ENCODE measurements at places on chromosomes 5 and 9.
A peak's percentile ranks its signal among the peaks of the same experiment; 100 is the strongest.

GRCh38 chr9:3528451-3528850 lies 2.6 kb upstream of the RFX3 start:
- no peak for DNase-seq

DNA sequence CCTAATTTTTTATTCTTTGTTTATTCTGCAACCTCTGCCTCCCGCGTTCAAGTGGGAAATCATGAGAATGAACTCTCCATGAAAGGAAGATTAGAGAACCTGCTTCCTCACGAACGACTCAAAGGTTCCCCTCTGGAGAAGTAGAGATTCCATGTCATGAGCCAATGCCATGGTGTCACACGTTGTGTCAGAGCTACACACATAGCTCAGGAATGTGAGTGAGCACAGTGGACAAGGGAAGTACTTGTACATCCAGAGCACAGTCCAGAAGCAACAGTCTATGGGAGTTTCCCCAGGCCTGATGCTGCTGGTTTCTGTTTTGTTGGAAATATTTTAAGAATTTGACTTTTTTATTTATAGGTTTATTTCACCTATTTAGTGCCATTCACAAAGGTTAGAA lies 26.8 kb upstream of the PPP2CA start:
- peak; percentile 71 for DNase-seq

DNA sequence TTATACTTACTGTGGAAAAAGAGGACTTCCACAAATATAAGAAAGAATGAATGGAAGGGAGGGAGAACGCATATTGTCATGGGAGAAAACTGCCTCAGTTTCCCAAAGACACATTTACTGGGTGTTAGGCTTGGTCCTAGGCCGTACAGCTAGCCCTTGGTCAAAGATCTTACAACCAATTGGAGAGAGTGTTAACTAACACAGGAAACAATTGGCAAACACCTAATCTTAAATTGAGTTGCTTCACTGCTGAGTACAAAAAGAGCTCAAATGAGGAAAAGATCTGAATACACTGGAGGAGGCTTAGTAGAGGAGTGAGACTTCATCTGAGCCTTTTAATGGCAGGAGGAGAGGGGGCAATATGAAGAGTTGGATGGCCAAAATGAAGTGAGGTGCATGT lies 161.7 kb downstream of the GLIS3 start:
- peak; percentile 41 for DNase-seq

- no peak for DNase-seq
These were observed 478.1 kb upstream of the WWC1 start for GRCh38 chr5:167813389-167813788.

DNA sequence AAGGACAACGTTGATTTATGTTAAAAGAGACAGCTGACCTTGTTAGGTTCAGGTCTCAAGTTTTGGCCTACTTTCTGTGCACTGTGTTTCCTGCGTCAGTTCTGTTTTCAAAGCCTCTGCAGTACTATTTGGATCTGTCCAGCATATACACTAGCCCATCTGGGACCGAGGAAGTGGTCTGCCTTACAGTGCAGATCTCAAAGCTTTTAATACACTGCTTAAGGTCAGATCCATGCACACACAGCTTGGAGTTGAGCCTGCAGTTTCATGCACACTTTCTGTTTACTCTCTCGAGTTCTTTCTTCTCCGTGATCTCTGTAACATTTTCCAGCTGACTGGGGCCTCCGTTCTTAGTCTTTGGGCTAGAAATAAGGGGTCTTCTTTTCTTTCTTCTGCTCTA lies 24.1 kb downstream of the CARTPT start:
- DNase-seq, result no peak

DNA sequence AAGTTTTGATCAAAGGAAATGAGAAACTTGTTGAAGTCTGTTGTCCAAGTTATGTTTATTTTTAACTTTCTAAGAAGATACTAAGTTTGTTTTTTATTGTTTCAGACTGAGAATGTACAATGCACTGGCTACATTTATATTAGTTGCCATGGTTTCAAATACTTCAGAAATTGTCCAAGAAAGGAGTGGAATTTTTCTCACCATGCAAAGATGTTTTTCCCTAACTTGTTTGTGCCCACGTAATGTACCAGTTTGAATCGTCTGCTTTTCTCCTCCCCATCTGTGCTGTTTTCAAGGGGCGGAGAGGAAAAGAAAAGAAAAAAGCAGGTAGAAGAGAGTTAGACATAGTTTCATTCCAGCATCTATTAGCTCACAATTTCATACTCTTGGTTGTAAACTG lies 407.0 kb downstream of the KCTD16 start:
- DNase-seq, result no peak

GRCh38 chr5:172364773-172365172 lies 81.2 kb upstream of the UBTD2 start:
- DNase-seq, result no peak

DNA sequence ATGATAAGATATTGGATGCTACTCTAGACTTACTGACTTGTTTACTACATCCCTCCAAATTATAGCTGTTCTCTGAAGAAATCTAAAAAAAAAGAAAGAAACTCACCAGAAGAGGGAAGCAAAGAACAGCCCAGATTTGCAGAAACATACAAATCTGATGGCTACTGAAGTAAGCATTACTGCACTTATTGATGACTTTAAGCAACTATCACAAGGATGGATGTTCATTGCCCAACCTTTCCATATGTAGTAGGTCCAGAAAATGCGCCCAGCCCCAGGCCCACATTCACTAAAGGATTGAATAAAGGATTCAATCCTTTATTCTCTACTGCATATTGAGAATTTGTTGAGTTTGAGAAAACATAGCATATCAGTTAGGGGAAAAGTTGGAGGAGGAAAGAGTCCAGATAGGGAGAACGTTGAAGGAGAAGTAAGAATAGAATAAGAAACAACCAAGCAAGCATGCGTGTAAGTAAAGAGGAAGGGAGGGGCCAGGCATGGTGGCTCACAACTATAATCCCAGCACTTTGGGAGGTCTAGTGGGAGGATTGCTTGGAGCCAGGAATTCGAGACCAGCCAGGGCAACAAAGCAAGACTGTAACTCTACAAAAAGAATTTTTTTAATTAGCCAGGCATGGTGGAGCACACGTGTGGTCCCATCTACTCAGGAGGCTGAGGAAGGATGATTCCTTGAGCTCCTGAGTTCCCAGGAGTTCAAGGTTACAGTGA lies 33.8 kb upstream of the DTWD2 start:
- DNase-seq, result peak; percentile 48

- no peak for DNase-seq
These were observed 194.5 kb downstream of the ARL15 start for GRCh38 chr5:54115735-54116403.

DNA sequence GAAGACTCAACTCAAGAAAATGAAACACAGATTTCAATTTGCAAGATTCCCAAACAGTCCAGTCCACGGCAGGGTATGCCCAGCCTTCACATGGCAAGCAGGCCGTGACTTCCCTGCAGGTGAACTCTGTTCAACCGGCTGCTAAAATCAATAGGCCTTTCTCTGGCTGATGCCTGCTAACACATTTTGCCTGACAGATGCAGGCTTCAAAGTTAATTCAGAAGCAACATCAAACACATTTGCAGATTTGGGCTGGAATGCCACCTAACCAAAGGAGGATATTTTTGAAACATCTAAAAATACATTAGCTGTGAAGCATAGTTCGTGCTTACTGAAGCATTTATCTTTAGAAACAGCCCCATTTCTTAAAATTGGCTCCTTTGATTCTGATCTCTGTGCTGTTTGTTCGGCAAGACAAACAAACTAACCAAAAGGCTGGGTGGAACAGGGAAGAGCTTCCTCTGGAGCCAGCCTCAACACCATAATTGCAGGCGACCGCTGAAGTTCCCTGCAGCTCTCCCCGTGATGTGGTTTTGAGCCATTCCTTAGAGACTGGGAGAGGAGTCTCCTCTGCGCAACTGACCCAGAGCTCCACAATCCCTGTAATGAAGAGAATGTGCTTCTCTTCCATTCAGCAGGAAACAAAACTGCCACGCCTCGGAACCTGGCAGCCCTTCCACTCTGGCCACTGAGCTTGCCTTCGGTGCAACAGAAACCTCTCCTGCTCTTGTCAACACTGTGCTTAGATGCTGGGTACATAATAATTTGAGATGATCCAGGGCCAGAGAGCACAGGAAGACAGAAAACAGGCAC lies 126.5 kb downstream of the MYO10 start:
- peak; percentile 93 for DNase-seq
